NCI-H1105 treated with DMSO at 0.1 percent for 48 hours (cell line): ENCODE measurements at places on chromosomes 5 and 9.

GRCh38 chr9:129774791-129775447, 22.1 kb upstream of the PTGES start:
- DNase-seq: peak; percentile 5

GRCh38 chr5:152556784-152557183, 151.7 kb upstream of the NMUR2 start:
- DNase-seq: peak; percentile 58

DNA sequence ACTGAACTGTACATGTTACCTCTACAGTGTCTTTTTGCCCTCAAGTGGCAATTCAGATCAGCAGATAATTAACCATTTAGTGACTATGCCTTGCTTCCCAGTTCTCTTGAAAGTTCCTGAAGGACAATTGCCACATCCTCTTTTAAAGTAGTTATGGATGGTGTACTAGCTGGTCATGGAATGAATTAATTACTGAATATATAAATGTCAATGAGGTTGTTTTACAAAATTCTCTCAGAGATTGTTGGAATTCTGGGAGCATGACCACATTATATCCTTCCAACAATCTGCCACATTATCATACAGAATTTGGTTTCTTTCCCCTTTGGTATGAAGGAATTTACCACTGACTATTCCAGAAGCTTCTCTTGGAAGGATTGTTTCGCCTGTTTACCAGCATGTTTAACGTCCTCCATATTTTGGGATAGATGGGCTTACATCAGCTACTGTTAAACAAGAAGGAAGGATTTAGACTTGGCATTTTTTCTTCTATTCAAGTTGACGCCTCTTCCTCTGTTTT, 176.4 kb downstream of the CD180 start:
- no peak for DNase-seq

DNA sequence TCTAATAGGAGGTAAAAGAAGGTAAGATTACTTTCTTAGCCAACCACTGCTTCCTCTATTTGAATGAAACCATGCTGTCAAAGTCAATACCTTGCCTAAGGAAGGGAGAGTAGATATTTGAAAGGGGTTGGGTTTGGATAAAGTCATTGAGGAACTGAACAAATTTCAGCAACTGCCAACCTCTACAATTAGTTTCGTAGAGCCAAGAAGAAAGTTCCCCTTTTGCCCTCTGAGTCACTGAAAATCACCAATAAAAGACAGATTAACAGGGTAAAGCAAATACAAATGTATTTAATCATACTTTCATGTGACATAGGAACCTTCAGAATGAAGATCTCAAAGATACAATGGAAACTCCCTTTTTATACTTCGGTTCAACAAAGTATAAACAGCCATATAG, 615.7 kb downstream of the GABRG2 start:
- no peak for DNase-seq

DNA sequence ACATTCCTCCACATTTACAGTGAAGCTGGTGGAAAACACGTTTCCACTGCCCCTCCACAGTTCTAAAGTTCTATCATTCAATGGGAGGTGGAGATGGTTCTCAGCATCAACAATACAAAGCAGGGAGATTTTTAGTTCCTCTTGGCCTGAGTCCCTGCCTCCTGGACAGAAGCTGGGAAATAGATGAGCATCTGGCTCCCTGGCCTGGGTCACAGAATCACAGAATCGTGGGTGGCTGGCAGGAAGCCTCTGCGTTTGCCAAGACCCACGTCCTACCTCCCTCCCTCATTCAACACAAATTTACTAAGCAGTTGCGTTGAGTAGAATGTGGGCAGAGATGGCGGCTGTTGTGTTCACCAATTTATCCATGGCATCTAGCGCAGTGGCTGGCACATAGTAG, 5.2 kb upstream of the PPARGC1B start:
- no peak for DNase-seq

DNA sequence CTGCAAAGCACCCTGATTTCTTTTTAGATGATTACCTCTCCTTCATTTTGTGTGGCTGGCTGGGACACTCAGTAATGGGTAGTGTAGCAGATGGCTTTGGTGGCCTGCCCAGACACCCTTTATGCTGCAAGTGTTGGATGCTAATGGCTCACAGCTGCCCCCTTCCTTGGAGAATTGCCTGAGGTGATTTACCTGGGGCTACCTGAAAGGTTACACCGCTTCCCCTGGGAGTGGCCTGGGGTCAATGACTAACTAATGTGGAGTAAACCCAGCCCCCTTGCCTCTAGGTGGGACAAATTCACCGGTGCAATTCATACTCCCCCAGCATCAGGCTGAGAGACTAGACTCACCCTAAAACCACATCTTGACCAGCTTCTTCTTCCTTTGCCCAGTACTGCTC, 23.5 kb upstream of the HAND1 start:
- no peak for DNase-seq

GRCh38 chr5:133824661-133825254, 143.7 kb downstream of the C5orf15 start:
- no peak for DNase-seq

DNA sequence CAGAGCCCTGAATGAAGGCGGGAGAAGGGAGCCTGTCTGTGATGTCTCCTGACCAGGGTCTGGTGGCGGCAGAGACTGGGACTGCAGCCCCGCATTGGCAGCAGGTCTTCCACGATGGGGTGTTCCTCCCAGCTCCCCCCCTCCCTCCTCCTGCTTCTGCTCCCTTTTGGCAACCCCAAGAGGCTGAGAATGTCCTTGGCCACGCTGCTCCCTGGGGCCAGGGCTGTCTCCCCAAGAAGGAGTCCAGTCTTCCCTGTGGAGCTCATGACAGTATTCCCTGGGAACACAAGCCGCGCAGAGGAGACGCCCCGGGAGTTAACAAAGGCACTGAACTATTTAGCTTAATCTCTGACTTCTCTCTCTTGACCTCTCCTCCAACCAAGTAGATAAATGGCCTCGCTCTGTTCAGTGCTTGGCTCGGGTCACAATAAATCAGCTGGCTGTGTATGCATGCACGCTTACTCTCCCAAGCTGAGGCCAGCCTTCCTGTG, 84.0 kb upstream of the NEURL1B start:
- no peak for DNase-seq

- no peak for DNase-seq
Measured at GRCh38 chr9:36855448-36856315, 178.4 kb downstream of the PAX5 start.

DNA sequence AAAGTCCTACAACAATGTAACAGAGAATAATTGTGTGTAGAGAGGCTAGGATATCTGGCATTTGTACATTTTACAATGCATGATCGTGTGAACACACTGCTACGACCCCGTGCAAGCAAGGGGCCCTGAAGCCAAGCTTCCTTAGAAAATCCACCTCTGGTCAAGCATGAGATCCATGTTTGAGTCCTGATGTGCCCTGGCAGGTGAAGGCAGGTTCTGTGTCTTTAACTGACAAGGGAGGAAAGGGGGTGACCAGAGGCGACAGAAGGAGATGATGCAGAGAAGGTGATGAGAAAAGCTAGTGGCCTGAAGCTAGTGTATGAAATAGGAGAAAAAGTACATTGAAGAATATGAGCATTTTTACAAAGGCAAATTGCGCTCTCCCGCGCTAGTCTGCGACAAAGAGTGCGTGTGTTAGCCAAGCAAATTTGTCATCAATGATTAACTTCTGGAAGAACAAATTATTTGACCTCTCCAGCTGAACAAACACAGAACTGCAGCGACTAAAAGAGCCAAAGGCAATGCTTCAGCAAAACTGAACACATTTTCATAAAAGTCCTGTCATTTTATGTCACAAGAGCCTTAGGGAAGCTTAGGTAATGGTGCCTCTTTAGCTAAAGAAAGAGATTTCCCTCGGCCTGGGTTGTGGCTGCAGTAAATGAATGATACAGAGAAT, 101.7 kb upstream of the DAPK1 start:
- peak; percentile 50 for DNase-seq

GRCh38 chr5:54993318-54993717, 7.9 kb upstream of the ESM1 start:
- no peak for DNase-seq

GRCh38 chr5:66713998-66714397, 117.8 kb downstream of the MAST4 start:
- no peak for DNase-seq

DNA sequence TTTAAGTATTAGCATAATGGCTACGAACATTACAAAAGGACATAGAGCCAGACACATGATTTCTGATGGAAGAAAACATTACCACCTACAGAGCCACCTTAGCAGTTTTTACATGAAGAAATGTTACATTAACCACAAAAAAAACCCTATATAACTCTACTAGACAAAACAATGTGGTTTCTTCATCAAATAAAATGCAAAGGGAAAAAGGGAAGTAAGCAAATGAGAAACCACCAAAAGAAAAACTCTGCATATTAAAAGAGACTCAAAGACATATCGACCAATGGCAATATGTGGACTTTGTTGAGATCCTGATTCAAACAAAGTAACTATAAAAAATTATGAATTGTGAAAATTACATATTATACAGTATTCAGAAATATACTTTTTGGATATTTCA, 132.7 kb downstream of the TSSK1B start:
- DNase-seq: no peak

- DNase-seq: no peak
Measured at GRCh38 chr9:19809422-19810269, 20.8 kb upstream of the SLC24A2 start.

DNA sequence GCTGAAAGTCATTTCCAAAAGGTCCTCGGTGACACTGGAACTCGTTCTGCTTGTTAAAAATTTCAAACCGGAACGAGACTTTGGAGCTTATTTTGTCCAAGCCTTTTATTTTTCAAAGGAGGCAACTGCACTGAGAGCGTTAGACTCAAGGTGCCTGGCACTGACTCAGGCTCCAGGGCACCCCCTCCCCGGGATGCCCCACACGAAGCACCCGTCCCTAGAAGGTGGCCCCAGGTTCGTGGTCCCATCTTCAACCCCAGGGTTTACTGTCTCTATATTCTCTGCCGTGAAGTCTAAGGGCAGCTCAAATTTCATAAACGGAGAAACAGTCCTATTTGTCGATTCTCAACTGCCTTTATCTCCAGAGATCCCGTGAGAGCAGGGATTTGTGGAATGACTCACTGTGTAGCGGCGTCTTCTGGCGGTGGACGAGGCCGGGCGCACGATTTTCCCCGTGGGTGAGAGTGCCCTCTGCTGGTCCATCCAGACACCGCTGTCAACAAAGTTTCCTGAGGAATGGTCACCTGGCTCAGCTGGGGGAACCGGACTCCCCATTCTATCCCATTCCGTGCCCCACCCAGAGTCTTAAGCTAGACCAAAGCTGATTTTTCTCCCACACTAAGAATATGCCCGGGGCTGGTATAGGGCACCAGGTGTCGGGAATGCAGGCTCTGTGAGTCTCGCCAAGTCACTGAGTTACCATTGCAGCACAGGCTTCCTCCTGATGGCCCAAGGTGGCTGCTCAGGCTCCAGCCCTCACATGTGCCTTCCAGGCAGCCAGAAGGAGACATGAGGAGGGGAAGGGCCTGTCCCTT, 27.1 kb upstream of the SLC6A19 start:
- no peak for DNase-seq

- no peak for DNase-seq
Measured at GRCh38 chr5:179273441-179274145, 71.7 kb downstream of the ADAMTS2 start.

- no peak for DNase-seq
Measured at GRCh38 chr9:129524582-129525270, 96.2 kb downstream of the C9orf50 start.

DNA sequence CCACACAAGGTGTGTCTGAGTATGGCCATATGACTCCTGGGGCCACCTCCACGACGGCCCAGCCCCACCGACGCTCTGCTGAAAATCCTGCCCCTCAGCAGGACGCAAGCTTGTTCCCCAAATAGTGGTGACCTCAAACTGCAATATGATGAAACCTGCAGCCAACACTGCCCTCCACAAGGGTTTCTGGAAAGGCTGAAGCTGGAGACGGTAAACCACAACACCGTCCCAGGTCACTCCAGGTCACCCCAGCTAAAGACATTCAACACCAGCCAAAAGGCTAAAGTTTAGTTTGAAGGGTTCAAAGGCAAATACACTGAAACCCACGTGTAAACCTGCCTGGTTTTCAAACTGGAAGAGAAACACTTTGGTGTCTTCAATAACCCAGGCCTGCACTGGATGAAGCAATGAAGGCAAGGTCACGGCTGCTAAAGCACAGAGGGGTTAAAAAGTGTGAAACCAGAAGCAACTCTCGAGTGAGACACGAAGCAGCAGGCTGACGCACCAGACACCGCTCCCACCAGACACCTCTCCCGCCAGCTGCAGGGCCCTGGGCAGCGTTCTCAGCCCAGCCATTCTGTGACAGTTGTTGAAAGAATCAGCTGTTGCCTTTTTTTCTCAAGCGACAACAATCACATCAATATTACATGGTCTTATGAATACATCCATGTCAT, 1.8 kb upstream of the LHX3 start:
- no peak for DNase-seq
